IMR-90 (cell line): ENCODE measurements at places on chromosomes 5 and 9. TPM values are rescaled to one million over a fixed set of nuclear protein-coding genes. Genes with fewer than 3 reads are reported as not detected.

FCN2 gene
- total RNA-seq = not detected in 2 replicates

IFNA21 gene
- not detected in 2 replicates for total RNA-seq

ERAP2 gene
- 18.3 and 21.3 TPM in 2 replicates for total RNA-seq

- DNase-seq = no peak
Observed at GRCh38 chr5:164860896-164861295, 1355.5 kb downstream of the MAT2B start.

GRCh38 chr5:83750749-83751148 is 30.1 kb upstream of the HAPLN1 start:
- DNase-seq = no peak

GRCh38 chr5:95216136-95216955 is 68.5 kb downstream of the MCTP1 start:
- DNase-seq = no peak

GRCh38 chr5:157345485-157345884 is 79.6 kb downstream of the CYFIP2 start:
- DNase-seq = no peak

- DNase-seq = no peak
Observed at GRCh38 chr5:126122942-126123341, 300.3 kb upstream of the GRAMD2B start.

- no peak for DNase-seq
Observed at GRCh38 chr5:125401724-125402622, 655.5 kb upstream of the ZNF608 start.

DNA sequence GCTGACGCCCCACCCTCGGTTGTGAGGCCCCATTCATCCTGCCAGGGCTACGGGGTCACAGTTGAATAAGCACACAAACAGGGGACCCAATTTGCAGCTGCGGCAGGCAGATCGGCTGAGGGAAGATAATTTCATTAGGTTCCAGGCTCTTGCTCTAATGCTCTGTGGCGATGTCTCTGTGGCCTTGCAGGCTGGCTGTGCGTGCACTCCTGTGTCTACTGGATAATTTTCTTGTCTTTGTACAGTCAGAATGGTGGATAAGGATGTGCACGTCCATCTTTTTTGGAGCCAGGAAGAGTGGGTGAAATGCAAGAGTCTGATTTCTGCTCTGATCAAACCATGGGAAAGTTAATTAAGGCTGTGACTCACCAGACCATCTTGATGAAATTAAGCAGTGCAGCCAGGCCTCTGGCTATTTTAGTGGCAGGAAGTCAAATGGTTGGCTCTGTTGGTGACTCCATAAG is 39.2 kb downstream of the NSG2 start:
- no peak for DNase-seq

DNA sequence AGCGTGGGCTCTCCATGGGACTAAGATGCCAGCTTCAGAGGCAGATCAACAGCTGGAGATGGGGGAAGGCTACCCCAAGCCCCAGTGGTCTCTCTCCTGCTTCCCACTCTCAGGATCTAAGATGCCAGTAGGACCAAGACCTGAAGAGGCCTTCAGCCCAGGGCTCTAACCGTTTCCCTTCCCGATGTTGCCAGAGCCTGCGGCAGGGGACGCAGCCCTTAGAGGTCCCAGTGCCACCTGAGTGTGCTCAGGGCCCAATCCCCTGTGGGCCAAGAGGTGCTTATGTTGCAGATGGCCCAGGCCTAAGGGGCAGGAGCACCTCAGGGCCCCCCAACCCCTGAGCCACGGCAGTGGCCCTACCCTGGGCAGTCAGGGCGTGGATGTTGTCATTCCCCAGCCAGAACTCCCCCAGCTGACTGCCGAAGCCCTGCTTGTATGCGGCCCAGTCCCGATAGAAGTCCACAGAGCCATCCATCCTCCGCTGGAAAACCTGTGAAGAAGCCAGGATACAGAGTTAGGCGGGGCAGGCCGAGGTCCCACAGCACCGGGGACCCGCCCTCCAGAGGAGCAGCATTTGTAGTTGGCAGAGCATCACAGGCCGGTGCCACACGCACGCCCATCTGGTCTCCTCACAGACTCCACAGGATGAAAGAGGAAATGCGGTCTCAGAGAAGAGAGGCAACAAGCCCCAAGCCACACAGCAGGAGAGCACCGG is 5.4 kb downstream of the FCN1 start:
- DNase-seq = no peak

DNA sequence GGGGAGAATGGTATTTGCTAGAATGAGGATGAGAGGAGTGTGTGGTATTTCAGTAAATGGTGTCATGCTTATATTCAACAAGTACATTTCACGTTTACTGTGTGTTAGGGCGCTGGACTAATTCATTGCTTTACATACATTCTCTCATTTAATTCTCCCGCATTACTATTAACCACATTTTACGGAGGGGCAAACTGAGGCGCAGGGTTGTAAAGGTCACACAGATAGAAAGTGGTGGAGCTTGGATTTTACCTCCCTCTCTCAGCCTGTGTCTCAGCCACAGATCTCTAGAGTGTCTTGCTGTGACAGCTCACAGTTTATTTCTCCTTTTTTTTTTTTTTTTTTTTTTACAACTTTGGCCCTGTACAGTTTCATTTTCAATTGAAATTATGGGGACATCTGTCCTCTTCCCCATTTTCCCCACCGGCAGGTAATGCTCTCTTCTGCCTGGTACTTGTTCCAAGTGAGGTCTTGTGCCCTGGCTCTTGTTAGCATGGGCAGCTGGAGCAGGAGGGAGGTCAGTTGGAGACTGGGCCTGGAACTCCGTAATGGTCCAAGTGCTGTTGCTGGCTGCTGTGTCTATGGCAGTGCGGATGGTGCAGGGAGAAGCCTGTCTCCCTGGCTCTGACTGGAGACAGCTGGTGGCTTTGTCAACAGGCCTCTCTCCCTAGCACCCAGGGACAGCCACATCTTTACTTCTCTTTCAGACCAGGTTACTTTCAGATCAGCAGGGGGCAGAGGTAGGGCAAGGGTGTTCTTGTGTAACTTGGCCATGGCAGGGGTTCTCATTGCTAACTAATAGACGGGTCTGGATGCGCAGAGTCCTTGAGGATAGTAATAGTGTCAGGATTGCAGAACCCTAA is 20.5 kb upstream of the NDST1 start:
- peak; percentile 34 for DNase-seq

- DNase-seq = peak; percentile 57
Observed at GRCh38 chr9:21933865-21934264, 60.3 kb downstream of the CDKN2A start.

DNA sequence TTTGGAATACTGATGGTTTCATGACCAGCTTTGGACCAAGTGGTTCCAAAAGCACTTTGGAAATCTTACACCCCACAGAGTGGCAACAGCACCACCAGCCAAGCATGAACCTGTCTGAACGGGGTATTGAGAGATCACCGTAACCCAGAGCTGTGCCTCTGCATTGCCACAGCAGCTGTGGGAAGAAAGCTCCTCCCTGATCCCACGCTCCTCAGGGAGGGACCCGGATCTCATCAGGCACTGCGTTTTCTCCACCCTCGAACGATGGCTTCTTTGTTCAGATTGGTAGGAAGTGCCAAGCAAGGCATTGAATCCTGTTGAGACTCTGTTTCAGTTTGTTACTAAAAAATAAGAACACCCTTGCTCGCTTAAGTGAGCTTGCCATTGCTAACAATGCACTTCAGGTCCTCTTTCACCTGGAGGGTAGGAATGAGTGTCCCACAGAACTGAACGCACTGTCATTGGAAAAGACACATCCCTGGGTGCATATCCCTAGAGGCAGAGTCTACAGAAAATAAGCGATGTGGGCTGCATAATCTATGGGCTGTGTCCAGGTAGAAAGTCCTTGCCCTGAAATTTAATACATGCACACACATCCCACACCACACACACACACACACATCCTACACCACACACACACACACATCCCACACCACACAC is 118.0 kb upstream of the ICE1 start:
- no peak for DNase-seq

GRCh38 chr9:21831841-21832509 is 29.5 kb downstream of the MTAP start:
- peak; percentile 98 for DNase-seq

DNA sequence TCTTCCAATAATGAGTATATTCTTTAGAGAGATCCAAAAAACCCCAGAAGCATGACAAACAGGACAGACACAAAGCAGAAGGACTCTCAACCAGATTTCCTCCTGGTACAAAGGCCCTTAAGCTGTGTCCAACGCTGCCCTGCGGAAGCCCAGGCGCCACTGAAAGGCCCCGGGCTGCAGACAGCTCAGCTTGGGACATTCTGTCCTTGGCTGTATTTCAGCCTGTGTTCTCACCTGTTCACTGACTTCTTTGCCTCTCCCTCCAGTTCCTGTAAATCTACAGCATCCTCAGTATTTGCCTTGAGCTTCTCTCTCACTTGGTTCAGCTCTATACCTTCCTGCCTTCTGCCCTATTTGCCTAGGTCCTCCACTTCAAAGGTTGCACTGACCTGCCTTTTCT is 96.5 kb downstream of the SH3TC2 start:
- DNase-seq = no peak

GRCh38 chr5:2553611-2554010 is 197.9 kb downstream of the IRX2 start:
- DNase-seq = no peak

DNA sequence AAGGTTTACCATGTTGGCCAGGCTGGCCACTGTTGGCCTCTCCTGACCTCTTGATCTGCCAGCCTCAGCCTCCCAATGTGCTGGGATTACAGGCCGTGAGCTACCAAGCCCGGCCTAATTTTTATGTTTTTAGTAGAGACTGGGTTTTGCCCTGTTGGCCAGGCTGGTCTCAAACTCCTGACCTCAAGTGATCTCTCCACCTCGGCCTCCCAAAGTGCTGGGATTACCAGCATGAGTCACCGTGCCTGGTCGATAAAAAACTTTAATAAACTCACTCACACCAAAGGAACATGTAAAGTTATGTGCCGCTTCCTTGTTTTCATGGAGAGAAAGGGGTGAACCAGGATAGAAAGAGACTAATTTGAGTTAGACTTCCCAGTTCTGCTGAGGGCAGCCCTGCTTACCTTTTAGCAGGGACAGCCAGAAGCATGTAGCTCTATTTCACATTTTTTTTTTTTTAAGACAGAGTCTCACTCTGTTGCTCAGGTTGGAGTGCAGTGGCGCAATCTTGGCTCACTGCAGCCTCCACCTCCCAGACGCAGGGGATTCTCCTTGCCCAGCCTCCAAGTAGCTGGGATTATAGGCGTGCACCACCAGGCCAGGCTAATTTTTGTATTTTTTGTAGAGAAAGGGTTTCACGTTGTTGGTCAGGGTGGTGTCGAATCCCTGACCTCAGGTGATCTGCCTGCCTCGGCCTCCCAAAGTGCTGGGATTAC is 11.4 kb upstream of the HAUS6 start:
- DNase-seq = no peak

- peak; percentile 66 for DNase-seq
Observed at GRCh38 chr9:134065612-134066419, 2.0 kb downstream of the BRD3 start.
